ENCODE measurements at places on chromosomes 6 and 20.

DNA sequence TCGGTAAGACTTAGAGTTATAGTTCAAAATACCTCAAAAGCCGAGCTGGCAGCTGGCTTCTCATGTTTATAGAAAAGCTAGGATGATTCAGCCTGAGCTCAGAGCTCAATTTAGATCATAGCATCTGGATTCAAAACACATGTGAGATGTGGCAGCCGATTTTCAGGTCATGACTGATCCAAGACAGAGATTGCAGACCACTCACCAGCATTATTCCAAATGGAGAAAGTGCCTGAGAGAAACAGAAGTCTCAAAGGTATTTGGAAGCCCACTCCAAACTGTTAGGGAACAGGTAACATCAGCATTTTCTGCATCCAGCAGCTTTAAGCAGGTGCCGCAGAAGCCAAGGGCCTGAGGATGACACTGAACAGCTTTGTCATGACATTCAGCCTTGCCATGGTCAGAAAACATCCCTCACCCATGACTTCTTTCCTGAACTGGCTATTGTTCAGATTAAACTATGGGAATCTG, 102.2 kb downstream of the BACH2 start:
- DNase-seq: peak; percentile 82

GRCh38 chr6:33298773-33299236, at the start of gene RGL2:
TSS of gene RGL2 (minus strand) at chr6:33298942. CDS start at chr6:33298610, 332 bp downstream.
- DNase-seq: no peak

DNA sequence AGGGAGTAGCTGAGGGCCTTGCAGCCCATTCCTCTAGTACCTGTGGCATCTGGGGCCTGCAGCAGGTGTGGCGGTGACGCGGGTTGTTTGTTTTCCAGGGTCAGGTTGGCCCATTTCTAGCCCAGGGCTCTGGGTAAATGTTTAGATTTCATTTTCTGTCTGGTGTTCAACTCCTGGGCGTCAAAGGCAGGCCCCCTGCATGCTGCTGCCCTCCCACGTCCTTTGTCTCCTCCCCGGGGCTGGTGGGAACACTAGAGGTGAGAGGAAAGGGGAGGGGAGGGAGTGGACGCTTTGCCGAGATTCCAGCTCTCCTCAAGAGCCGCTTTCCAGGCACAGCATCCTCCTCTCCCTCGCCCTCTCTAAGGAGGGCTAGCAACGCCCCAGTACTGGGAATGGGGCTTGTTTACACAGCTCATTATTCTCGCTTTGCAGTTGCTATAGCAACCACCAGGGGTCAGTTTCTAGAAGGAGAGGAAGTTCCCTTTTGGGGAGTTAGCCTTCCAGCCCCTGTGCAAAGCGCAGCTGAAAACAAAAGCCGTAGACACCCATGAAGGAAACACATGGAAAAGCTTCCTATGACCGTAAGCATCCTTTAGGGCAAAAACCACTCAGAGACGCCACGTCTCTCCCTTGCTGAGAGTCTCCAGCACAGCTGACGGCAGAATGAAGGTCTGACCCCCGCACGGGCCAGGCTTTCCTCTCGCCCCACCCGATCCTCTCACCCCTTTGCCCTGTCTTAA, 170.6 kb downstream of the LY86 start:
- peak; percentile 7 for DNase-seq

DNA sequence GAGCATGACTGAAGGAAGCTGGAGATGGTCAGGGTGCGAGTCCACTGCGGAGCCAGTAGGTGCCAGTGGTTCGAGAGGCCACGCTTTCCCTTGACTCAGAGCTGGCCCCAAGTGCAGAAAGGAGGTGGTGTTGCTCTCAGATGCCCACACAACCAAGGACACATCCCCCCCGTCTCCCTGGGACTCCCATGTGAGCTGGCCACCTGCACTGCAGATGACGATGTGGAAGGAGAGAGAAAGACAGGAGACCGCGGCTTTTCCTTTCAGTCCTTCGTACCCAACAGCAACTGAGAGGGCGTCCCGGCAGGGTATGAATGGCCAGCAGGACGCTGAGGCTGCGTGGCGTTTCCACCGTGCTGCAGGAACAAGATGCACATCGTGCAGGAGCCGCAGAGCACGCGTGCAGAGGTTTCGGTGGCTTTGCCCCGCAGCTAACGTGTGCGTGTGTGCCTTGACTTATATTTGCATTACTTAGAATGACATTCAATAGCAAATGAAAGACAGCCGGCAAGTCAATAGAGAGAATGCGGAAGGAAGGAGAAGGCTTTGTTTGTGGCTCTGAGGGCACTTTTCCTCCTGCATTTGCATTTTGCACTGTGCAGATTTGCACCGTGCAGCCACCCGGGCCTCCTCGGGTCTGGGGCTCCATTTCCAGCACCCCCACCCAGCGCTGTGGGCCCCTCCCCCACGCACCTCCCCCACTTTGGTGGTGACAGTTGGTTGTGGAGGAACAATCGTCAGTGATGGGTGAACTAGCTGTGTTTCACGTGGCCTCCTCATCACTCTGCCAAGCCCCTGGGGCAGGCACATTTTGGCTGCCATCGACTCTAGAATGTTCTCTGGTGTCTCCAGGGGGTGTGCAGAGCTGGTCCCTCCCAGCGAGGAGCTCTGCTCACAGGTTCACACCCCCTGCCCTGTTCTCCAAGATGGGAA, 26.4 kb upstream of the BHLHE23 start:
- DNase-seq: no peak

GRCh38 chr20:15702161-15702560, 871.1 kb downstream of the KIF16B start:
- DNase-seq: no peak

DNA sequence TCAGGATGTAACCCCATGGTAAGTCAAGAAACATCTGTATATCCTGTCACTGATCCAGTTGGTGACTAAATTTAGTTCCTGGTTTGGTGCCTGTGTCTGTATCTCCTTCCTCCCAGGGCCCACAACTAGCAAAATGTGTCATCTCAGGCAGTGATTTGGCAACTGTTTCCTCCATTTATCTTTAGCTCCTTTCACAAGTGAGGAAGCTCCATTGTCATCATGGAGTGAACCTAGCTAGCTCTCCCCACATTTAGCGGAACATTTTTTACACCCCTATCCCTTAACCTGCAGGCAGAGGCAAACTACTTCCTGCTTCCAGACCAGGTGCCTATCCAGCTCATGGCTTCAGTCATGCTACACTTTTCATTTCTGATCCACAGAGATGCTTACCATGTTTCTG, 99.5 kb downstream of the IPCEF1 start:
- DNase-seq: no peak

DNA sequence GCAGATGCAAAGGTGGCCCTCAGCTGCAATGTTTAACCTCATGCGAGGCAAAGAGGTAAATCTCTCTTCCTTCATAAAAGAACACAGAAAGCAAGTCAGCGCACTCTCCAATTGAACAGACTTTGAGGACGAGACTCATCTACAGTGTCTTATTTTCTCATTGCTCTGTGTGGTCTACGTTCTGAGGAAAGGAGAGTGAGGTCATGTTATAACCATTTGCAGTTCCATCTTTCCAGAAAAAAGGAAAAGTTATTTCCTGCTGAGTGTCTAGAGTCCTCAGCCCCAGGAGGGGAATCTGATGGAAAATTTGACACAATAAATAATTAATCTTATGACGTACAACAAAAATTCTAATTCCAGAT, 35.6 kb upstream of the THBS2 start:
- no peak for DNase-seq

- no peak for DNase-seq
These were observed 18.4 kb downstream of the SLC22A23 start for GRCh38 chr6:3438190-3439167.

DNA sequence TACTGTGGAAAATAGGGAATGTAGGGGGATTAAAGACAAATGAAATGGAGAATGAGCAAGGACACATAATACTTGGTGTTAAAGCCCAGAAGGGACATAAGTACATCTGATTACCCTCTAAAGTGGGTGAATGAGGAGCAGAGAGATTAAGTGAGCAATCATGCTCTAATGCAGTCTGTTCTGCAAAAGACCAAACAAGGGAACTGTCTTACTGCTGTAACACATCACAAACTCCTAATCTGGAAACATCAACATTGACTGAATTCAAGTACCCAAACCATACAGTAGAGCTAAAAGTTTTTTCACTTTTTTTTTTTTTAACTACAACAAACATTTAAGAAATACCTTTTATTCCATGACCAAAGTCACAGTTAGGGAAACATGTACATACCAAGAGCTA, 19.3 kb upstream of the SLC17A4 start:
- DNase-seq: no peak

DNA sequence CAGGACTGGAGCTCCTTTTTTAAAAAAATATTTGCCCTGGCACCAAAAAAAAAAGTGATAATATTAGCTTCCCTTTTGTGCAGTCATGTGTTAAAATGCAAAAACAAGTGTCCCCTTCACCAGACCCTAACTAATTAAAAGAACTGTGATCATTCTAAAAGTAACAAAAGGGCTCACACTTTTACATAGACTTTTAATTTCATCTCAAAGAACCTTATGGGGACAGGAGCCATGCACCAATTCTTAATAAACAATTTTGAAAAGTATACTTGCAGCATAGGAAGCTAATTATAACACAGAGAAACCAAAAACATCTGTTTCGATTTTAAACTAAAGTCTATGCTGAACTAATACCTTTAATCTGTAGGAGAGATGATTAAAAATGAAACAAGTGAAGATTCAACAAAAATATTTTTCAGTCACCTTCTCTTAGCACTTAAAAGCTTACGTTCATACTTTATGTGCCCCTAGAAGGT, 17.3 kb downstream of the STX7 start:
- DNase-seq: no peak

DNA sequence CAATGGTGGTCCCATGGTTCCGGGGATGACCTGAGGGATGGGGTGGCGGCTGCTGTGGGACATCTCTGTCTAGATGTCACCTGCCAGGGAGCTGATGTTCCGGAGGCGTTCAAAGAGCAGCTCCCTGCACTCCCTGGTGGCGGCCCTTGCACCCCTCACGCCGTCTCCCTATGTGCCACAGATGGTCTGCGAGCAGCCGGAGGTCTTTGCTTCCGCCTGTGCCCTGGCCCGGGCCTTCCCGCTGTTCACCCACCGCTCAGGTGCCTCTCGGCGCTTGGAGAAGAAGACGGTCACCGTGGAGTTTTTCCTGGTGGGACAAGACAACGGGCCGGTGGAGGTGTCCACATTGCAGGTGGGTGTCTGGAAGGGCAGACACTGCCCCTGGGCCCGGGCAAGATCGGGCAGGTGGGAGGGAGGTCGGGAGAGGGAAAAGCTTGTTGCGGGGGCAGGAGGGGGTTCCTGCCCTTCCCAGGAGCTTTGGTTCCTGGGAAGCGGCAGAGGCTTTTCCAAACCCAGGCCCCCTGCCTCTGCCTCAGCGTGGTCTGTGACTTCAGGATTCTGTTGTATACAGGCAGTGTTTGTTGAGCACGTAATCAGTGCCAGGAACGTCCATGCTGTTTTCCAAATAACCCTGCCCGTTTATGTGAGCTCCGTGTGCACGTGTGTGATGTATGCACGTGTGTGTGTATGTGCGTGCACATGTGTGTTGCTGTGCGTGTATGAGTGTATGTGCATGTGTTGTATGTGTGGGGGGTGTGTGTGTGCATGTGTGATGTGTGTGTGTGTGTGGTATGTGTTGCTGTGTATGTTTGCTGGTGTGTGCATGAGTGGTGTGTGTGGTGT, 1.9 kb downstream of the NPEPL1 start:
- DNase-seq: no peak

- DNase-seq: no peak
These were observed 64.7 kb downstream of the TBC1D7 start for GRCh38 chr6:13263669-13264068.

DNA sequence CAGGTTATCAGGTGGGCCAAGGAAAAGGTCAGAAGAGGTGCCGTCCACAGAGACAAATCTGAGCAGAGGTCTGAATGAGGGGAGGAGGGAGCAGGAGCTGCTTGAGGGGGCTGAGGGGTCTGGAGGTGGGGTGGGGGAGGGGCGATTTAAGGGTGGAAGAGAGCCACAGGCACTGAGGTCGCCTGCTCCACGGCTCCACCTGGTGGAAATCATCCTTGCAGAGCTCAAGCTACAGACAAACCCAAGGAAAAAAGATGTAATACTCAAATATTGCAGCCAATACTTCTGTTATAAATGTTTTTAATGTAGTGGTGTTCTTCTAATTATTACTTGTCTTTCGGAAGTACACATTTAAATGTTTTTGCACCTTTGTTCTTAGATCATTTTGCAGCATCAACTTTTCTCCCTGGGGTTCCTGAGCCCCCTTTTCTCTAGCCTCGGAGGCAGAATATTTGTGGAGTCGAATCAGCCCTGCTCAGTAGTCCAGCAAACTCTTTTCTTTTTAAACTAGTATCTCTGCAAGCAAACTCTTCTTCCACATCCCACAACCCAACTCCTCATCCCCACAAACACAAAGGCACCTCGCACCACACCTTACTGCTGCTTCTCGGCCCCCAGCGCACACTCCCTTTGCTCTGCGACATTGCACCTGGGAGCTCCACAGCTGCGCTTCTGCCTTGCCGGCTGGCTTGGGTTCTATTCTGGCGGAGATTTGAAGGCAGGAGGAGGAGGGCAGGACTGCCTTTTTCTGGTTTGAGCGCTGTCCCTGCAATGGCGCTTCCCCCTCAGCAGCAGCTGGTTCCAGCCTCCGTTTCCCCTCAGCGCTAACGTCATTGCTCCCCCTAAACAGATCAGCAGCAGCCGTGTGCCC, 51.0 kb upstream of the TFAP2A start:
- peak; percentile 12 for DNase-seq

- no peak for DNase-seq
These were observed 16.8 kb downstream of the IL17F start for GRCh38 chr6:52227495-52227894.

DNA sequence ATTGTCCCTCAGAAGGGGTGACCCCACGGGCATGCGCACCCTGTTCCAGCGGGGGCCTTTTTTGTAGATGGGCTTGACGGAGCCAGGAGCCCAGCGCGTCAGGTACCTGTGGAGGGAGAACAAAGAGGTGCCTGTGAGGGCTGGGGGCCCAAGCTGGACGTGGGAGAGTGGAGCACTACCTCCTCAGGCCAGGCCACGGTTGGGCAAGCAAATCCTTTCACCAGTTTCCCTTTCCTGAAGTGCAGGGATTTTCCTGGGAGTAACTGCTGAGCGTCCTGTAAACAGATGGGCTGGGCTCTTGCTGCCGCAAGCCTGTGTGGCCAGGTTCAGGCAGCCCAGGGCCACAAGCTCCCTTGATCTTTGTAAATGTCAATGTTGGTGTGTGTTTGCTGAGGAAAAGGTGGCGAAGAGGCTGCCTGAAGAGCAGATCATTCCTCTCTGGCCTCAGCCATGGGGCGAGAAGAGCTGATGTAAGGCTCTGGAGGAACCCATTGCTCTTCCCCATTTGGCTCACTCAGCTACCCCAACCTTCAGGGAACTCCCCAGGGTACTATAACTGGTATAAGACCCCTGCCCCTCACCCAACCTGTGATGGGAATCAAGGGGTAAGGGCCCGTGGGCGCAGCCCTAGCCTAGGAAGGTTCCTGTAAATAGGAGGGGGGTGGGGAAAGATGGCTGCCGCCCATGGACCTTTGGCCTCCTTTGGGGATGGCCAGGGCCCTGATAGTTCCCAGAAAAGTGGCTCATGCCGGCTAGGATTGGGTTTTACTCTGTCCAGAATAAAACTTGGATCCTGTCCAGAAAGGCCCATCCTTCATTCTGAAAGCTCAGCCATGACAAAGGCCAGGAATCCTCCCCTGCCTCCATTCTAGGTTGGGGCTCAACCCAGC, 15.5 kb downstream of the MRPS18A start:
- DNase-seq: no peak

- DNase-seq: no peak
These were observed 44.1 kb upstream of the SMIM29 start for GRCh38 chr6:34292954-34293353.
